Astrocyte (in vitro differentiated cells and primary cell): ENCODE measurements at places on chromosomes 2 and 18. TPM values are rescaled to one million over a fixed set of nuclear protein-coding genes. Genes with fewer than 3 reads are reported as not detected.

GRCh38 chr2:148524519-148524919 lies 120.0 kb upstream of the EPC2 start:
- no peaks in the 10 kb centered on the region for H3K27me3 ChIP-seq
- DNase-seq: no peak
- H3K36me3 ChIP-seq: no peaks in the 10 kb centered on the region
- no peak overlapping the region for H3K27ac ChIP-seq
- H3K4me3 ChIP-seq: no peak overlapping the region

GRCh38 chr2:62284471-62284870 lies 88.6 kb downstream of the B3GNT2 start:
- H3K4me1 ChIP-seq: peaks cover 3% of the 10 kb centered on the region
- no peak for DNase-seq
- no peak overlapping the region for H3K27ac ChIP-seq
- H3K4me3 ChIP-seq: no peak overlapping the region
- H3K27me3 ChIP-seq: no peaks in the 10 kb centered on the region

The PID1 gene
- 10.7 and 13.6 TPM in 2 replicates for total RNA-seq

GRCh38 chr2:171923206-171923605 lies 945 bp downstream of the HAT1 start:
- peak overlapping the region; percentile 92 for H3K27ac ChIP-seq
- H3K27me3 ChIP-seq: no peaks in the 10 kb centered on the region
- no peaks in the 10 kb centered on the region for H3K36me3 ChIP-seq
- H3K4me3 ChIP-seq: peak overlapping the region; percentile 97
- DNase-seq: peak; percentile 13
- H3K4me1 ChIP-seq: peaks cover 11% of the 10 kb centered on the region

The RUFY4 gene
- not detected in 2 replicates for total RNA-seq
